ENCODE measurements at places on chromosomes 11 and 22.

DNA sequence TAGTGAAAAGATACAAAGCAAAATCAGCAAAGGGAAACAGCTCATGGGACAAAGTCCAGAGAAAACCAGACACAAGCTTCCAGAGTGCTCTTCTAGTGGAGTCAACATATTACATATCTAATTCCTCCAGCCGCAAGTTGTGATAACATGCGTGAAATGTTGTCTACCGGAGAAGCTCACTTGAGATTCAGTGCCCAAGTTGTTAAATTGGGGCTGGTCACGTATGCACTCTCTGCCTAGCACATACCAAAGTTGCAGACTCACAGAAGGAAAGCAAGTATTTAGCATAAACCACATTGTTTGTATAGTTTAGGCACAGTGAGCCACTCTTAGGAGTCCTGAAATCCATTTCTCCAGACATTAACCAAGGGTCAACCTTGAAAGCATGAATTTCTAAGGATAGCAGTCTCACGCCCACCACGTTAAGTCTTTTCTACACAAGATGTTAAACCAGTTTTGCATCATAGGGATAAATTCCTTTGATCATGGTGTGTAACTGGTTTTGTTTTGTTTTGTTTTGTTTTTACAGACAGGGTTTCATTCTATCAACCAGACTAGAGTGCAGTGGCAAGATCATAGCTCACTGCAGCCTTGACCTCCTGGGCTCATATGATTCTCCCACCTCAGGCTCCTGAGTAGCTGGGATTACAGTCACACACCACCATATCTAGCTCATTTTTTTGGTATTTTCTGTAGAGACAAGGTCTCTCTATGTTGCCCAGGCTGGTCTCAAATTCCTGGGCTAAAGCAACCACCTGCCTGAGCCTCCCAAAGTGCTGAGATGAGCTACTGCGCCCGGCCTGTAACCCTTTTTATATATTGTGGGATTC lies 39.5 kb upstream of the EP300 start:
- no peak for DNase-seq

DNA sequence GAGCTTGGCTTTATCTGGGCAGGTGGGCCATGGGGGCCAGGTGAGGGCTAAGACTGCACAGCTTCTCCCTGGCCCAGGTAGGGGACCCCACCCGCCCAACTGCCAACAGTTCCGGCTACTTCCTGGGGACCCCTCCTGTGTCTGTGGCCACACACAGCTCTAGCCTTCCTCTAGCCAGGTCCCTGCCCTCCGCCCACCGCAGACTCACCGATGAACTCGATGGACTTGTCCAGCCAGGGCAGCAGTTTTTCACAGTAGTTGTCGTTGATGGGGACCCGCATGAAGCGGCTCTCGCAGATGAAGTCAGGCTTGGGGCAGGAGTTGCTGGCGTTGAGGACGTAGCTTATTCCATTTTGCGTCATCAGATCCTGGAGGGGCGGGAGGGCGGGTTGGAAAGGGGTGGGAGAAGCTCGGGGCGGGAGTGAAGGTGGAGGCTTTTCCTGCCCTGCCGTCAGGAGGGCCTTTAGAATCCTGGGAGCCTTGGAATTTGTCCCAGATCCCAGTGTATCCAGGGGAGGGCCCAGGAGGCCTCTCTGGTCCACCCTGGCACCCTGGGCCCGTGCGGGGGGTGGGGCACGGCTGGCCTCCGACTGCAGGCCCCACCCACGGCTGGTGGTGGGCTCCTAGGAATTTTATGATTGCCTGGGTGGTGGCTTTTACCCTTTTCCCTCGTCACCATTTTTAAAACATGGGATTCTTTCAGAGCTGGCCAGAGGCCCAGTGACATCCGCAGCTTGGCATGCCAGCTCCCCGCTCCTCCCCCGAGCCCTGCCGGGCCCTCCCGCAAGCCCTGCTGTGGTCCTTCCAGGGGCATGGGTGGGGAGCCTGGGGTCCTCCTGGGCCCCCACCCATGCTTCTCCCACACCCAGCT lies 13.9 kb downstream of the DUSP8 start:
- DNase-seq = no peak

DNA sequence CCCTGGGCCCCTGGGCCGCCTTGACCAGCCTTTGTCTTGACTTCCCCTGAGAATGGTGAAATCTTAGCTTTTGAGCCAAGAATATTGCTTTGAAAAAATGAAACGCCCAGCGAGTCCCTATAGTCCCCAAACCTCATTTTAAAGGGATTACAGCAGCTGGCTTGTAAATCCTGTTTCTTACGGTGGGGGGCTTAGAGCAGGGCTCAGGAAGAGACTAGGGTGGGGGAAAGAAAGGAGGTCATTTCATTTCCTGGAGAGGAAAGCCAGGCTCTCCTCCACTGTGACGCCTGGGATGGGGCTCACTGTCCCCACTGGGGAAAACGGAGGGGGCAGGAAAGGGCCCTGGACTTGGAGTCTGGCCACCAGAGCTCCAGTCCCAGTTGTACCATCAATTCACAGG lies 72.2 kb upstream of the ALX4 start:
- no peak for DNase-seq

DNA sequence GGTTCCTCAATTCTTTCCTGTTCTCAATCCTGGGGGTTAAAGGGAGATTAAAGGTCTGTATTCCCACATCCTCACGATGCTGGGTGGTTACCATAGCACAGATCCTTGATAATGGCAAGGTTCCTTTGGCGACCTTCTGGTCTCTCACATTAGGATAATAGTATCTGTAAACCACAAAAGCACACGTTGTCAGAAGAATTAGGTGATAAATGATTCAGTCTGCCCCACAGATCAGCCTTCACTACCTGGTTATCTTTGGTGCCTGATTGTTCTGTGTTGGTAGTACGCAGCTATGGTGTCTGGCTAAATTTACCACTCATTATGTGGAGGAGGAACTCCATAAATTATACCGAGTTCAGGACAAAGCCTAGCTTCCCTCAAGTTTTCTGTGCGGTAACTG lies 78.4 kb downstream of the C2CD3 start:
- no peak for DNase-seq

GRCh38 chr22:46522797-46523196 lies 14.6 kb downstream of the CELSR1 start:
- DNase-seq = no peak

GRCh38 chr11:120632579-120632978 lies 121.0 kb downstream of the GRIK4 start:
- DNase-seq = no peak

GRCh38 chr11:12577725-12578644 lies 96.2 kb upstream of the TEAD1 start:
- DNase-seq = no peak

GRCh38 chr11:88861618-88862017 lies 204.2 kb downstream of the GRM5 start:
- no peak for DNase-seq

DNA sequence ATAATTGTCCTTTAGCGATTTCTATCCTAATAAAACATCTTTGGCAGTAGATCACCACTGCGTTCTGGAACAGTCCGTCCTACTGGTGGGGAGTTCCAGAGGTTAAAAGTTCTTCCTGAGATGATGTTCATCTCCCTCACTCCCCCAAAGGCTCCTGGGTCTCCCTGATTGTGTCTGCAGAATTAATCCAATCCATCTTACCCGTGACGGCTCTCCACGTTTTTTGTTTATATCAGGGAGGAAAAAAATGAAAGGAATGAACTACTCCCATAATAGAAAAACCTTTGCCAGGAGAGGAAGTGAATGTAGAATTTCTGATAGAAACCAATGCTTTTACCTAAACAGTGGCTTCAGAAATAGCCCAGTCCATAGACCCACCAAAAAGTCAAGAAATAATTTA lies 81.6 kb downstream of the LARGE1 start:
- no peak for DNase-seq

GRCh38 chr22:48947636-48948035 lies 880.0 kb downstream of the BRD1 start:
- no peak for DNase-seq

DNA sequence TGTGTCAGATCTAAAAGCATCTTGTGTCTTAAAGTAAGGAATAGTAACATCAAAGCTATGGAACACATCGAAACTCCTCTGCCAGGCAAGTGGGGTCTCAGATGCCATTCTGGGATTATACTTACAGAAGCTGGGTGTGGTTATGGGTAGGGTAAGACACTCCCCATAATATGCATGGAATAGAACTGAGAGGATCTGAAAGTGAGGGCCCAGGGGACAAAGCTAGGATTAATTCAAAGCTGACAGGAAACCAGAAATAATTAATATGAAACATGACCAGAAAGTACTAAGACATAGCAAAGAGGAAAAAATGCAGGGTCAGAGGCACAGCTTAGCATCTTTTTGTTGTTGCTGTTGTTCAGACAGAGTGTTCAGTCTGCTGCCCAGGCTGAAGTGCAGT lies 40.2 kb upstream of the EED start:
- no peak for DNase-seq

GRCh38 chr22:20867179-20868024 lies 8.6 kb downstream of the SNAP29 start:
- no peak for DNase-seq

DNA sequence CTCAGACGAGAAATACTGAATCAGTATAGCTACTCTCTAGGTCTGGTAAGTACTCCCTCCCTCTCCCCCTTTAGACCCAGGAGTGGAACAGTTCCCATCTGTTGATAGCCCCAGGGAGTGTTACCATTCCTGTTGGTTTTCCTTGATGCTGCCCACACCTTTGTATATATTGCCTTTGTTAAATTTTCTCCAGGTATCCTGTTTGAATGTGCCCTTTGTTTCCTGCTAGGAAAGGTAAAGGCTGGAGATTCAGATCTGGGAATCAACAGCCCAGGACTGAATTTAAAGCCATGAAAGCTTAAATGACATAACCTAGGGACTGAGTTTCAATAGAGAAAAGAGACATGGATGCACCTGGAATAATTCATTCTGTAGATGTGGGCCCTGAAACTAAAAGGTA lies 68.3 kb downstream of the CCDC83 start:
- DNase-seq = no peak
